ENCODE measurements at places on chromosomes 5 and 9. TPM values are rescaled to one million over a fixed set of nuclear protein-coding genes. Genes with fewer than 3 reads are reported as not detected.

DNA sequence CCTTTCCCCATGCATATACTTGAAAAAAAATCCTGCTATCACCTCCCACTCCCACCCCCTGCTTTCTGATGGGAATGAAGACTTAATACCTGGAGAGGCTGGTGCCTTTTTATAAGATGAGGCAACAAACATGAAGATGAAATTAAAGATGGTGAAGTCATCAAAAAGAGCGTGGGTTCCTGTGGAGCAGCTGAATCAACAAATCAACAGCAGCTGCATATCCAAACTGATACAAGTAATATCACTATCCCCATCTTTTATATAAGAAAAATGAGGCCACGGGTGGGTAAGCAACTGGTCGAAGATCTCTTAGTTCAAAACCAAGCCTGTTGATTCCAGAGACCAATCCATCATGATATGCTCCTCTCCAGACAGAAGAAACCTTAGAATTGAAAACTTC lies 268.5 kb downstream of the ENC1 start:
- no peak overlapping the region for H3K27ac ChIP-seq
- H3K27me3 ChIP-seq = peaks cover 1% of the 10 kb centered on the region
- no peaks in the 10 kb centered on the region for H3K36me3 ChIP-seq
- no peak overlapping the region for H3K4me3 ChIP-seq
- DNase-seq = no peak

DNA sequence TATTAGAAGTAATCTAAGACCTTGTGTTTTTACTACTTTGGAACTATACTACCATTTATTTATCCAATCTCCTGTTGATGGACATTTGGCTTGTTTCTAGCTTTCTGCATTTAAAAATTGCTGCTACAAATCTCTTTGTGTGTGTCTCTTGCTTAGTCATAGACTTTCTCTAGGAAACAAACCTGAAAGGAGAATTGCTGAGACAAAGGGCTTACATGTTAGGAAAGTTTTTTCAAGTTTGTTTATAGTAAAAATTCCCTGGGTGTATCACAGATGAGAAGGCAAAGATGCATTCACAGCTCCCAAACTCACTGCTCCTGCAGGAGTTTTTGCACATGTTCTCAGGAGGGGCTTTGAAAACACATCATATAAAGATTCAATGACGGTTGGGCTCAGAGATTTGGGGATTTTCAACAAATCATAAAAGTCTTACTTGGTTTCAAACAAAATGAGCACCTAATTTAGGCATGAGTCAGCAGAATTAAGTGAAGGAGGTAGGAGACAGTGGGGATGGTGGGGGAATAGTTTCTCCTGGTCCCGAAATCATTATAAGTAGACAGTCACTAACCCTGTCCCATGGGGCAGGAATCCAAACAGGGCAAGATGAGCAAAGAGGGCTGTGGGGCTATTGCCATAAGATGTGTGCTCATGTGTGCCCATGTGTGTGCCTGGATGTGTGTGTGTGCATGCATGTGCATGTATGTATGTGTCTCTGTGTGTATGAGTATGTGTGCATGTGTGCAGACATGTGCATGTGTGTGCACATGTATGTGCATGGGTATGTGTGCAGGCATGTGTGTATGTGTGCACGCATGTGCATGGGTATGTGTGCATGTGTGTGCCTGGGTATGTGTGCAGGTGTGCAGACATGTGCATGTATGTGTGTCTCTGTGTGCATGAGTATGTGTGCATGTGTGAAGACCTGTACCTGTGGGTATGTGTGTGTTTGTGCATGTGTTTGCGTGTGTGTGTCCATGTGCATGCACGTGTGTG lies 43.4 kb upstream of the S1PR3 start:
- no peaks in the 10 kb centered on the region for H3K36me3 ChIP-seq
- no peaks in the 10 kb centered on the region for H3K27me3 ChIP-seq
- H3K4me1 ChIP-seq = peaks cover 8% of the 10 kb centered on the region

- H3K4me3 ChIP-seq = no peak overlapping the region
- H3K36me3 ChIP-seq = peaks cover 10% of the 10 kb centered on the region
- H3K27me3 ChIP-seq = no peaks in the 10 kb centered on the region
- peak; percentile 54 for DNase-seq
- no peak overlapping the region for H3K27ac ChIP-seq
Measured at GRCh38 chr5:40689438-40689837, 9.7 kb downstream of the PTGER4 start.

GRCh38 chr9:111743275-111743674 lies 51.5 kb downstream of the SHOC1 start:
- DNase-seq = no peak
- no peaks in the 10 kb centered on the region for H3K27me3 ChIP-seq
- H3K27ac ChIP-seq = no peak overlapping the region
- H3K36me3 ChIP-seq = no peaks in the 10 kb centered on the region
- H3K4me3 ChIP-seq = no peak overlapping the region
- peaks cover 3% of the 10 kb centered on the region for H3K4me1 ChIP-seq

- no peaks in the 10 kb centered on the region for H3K27me3 ChIP-seq
- DNase-seq = peak; percentile 79
- H3K36me3 ChIP-seq = no peaks in the 10 kb centered on the region
- no peaks in the 10 kb centered on the region for H3K4me1 ChIP-seq
Measured at GRCh38 chr9:20941174-20941690, 90.2 kb downstream of the HACD4 start.

- H3K36me3 ChIP-seq = no peaks in the 10 kb centered on the region
- H3K27ac ChIP-seq = no peak overlapping the region
- no peak overlapping the region for H3K4me3 ChIP-seq
- no peaks in the 10 kb centered on the region for H3K27me3 ChIP-seq
- H3K4me1 ChIP-seq = peaks cover 3% of the 10 kb centered on the region
- no peak for DNase-seq
Measured at GRCh38 chr9:515665-516064, 301.0 kb downstream of the DOCK8 start.

- peaks cover 2% of the 10 kb centered on the region for H3K4me1 ChIP-seq
- peak; percentile 70 for DNase-seq
- H3K27ac ChIP-seq = peak overlapping the region; percentile 8
- no peaks in the 10 kb centered on the region for H3K27me3 ChIP-seq
Measured at GRCh38 chr9:77864211-77864889, 167.3 kb downstream of the GNAQ start.

DNA sequence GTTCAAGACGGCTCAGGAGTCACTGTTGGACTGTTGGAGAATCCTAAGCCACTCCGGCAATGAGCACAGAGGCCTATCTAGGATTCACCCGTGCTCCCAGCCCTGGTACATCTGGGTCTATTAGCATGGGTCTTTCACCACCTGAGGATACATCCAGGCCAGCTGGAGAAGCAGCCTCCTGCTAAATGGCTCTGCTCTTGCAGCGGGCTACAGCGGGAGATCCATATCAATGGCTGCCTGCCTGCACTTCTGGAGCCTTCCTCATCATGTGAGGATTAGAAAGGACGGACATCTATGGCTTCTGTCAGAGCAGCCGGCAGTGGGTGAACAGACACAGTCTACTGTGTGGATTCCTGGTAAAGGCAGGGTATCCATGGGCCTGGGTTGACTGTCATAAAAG lies 357.4 kb downstream of the MLLT3 start:
- no peaks in the 10 kb centered on the region for H3K27me3 ChIP-seq
- H3K27ac ChIP-seq = no peak overlapping the region
- DNase-seq = no peak
- H3K36me3 ChIP-seq = no peaks in the 10 kb centered on the region

GRCh38 chr9:134403682-134404301 lies 77.5 kb downstream of the RXRA start:
- no peak for DNase-seq
- H3K4me1 ChIP-seq = peaks cover 18% of the 10 kb centered on the region
- H3K27me3 ChIP-seq = no peaks in the 10 kb centered on the region
- H3K36me3 ChIP-seq = peaks cover 98% of the 10 kb centered on the region

DNA sequence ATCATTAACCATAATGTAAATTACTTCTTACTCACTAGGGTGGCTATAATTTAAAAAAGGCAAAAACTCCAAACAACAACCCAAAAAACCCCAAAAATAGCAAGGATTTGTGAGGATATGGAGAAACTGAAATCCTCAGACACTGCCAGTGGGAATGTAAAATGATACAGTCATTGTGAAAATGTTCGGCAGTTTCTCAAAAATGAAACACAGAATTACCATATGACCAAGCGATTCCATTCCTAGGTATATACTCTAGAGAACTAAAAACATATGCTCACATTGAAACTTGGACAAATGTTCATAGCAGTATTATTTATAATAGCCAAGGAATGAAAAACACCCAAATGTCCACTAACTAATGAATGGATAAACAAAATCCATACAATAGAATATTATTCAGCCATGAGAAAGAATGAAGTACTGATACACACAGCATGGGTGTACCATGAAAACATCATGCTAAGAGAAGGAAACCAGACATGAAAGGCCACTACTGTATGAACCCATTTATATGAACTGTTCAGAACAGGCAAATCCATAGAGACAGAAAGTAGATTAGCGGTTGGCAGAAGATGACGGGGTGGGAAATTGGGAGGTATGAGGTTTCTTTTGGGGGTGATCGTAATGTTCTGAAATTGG lies 119.1 kb downstream of the MAPKAP1 start:
- no peak overlapping the region for H3K4me3 ChIP-seq
- no peak for DNase-seq
- peaks cover 13% of the 10 kb centered on the region for H3K36me3 ChIP-seq
- H3K4me1 ChIP-seq = no peaks in the 10 kb centered on the region
- H3K27me3 ChIP-seq = no peaks in the 10 kb centered on the region
- no peak overlapping the region for H3K27ac ChIP-seq

DNA sequence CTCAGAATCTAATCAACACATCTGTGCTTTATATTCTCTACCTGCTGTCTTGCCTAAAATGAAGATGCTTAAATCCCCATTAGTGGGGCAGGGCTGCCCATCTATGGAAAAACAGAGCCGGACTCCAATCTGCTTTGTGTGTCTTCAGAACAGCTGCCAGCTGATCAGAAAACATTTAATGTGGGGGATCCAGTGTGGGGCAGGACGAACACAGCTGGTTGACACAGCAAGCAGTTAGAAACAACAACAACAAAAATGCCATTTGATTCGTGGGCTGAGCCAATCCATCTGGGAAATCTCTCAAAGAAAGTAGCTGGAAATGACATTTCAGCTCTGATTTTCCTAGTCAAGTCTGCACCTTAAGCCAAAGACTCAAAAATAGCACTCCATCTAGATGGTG lies 99.8 kb downstream of the PPP2R2B start:
- no peak overlapping the region for H3K4me3 ChIP-seq
- H3K36me3 ChIP-seq = no peaks in the 10 kb centered on the region
- H3K27me3 ChIP-seq = no peaks in the 10 kb centered on the region
- DNase-seq = no peak

DNA sequence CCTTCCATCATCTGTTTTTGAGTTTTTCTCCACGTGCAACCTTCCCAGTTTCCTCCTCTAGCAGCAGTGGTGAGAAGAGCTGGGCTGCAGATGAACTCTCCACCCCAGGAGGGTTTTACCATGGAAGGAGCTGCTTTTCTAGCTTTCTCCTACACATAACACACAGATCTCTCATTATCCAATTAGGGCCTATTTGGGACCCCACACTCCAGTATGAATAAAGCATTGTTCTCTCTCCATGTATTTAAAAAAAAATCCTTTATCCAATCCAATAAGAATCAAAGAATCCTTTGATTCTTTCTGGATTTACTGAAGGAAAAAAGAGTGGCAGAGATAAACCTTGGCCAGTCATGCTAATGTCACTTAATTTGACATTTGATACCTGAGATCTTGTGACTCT lies 31.6 kb upstream of the NAA35 start:
- no peak for DNase-seq
- no peaks in the 10 kb centered on the region for H3K27me3 ChIP-seq
- no peak overlapping the region for H3K27ac ChIP-seq
- H3K4me3 ChIP-seq = no peak overlapping the region
- H3K4me1 ChIP-seq = no peaks in the 10 kb centered on the region

GRCh38 chr5:6926491-6927038 lies 213.3 kb downstream of the TENT4A start:
- no peak overlapping the region for H3K4me3 ChIP-seq
- H3K36me3 ChIP-seq = no peaks in the 10 kb centered on the region
- no peak for DNase-seq
- no peak overlapping the region for H3K27ac ChIP-seq
- H3K27me3 ChIP-seq = no peaks in the 10 kb centered on the region

- no peak overlapping the region for H3K4me3 ChIP-seq
- no peak overlapping the region for H3K27ac ChIP-seq
- H3K36me3 ChIP-seq = peaks cover 43% of the 10 kb centered on the region
- no peak for DNase-seq
- H3K4me1 ChIP-seq = peaks cover 3% of the 10 kb centered on the region
Measured at GRCh38 chr9:33823801-33824200, 6.8 kb downstream of the UBE2R2 start.

DNA sequence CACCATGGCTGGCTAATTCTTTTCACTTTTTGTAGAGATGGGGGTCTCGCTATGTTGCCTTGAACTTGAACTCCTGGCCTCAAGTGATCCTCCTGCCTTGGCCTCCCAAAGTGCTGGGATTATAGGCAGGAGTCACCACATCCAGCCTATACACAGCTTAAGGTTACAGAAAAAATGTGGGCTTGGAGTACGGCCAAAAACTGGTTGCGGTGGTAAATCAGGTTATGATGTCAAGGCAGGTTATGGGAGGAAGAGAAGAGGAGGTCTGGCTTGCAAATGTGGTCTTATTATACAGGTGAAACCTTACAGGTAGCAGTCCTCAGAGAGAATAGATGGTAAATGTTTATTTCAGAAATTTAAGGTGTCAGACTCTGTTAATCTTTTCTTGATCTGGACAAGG lies 30.7 kb upstream of the SYK start:
- H3K27ac ChIP-seq = no peak overlapping the region
- no peaks in the 10 kb centered on the region for H3K4me1 ChIP-seq
- no peak for DNase-seq
- no peak overlapping the region for H3K4me3 ChIP-seq
- no peaks in the 10 kb centered on the region for H3K36me3 ChIP-seq

GRCh38 chr5:177607452-177608192 lies 7.7 kb downstream of the B4GALT7 start:
- no peaks in the 10 kb centered on the region for H3K36me3 ChIP-seq
- H3K27ac ChIP-seq = no peak overlapping the region
- DNase-seq = peak; percentile 82

SETX gene
- 16.5 TPM for polyA plus RNA-seq

ZER1 gene
- polyA plus RNA-seq = 77.2 TPM

TTC33 gene
- polyA plus RNA-seq = 8.0 TPM

ARAP3 gene
- polyA plus RNA-seq = 1.6 TPM

UBE2QL1 gene
- polyA plus RNA-seq = 0.75 TPM

GABRA1 gene
- polyA plus RNA-seq = 0.10 TPM

OBP2B gene
- not detected for polyA plus RNA-seq

ANKRD20A1 gene
- 0.40 TPM for polyA plus RNA-seq

All from small intestine (tissue), 16 donors.